ENCODE measurements at places on chromosomes 12 and 14. TPM values are rescaled to one million over a fixed set of nuclear protein-coding genes. Genes with fewer than 3 reads are reported as not detected.

DNA sequence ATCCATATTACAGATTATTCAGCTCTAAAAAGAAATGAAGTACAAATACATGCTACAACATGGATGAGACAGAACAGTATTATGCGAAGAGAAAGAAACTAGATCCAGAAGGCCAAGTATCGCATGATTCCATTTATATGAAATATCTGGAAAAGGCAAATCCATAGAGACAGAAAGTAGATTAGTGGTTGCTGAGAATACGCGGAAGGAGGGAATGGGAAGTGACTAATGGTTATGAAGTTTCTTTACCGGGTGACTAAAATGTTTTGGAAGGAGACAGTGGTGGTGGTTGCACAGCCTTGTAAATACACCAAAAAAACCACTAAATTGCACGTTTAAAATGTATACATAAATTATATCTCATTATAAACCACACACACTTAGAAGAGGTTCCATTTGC lies 12.5 kb downstream of the PRDM4 start:
- no peak for DNase-seq

- DNase-seq: no peak
These were observed 596.8 kb upstream of the FBXO33 start for GRCh38 chr14:40028991-40029390.

DNA sequence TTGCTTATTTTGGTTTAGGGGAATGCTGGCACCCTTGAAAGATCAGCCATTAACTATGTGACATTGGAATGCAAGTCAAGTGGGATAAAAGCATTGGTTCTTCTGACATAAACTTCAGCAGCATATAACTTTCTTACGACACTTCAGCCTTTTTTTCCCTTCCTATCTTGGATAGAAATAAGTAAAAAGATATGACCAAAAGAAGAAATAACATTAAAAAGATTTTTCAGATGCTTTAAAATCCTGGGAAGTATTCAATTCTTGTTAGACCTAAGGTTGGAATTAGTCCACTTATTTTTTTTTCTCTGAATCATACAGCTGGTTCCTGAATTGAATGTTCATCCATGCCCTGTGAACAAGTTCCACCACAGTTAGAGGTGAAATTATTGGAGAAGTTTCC lies 85.6 kb upstream of the TSPAN8 start:
- no peak for DNase-seq

MRPL52 gene
- total RNA-seq: 22.3 TPM

DBX2 gene
- total RNA-seq: not detected

DNA sequence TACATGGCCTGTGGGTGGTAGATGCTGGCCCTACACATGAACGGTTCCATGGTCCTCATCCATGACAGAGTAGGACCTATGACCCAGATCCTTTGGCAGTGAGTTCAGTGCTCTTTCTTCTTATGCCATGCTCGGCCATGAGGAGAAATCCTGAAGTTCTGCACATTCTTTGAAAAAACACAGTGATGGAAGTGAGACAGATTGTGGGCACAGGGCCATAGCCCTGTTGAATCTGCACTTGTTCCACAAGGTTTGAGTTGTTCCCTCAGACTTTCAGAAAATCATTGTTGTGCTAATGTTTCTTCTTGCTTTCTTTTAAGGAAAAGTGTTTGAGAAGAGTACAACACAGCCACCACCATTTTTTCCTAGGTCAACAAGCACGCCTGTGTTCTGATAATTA lies 180.0 kb downstream of the C12orf75 start:
- no peak for DNase-seq

- no peak for DNase-seq
These were observed 11.2 kb upstream of the DHRS2 start for GRCh38 chr14:23624830-23625404.

DNA sequence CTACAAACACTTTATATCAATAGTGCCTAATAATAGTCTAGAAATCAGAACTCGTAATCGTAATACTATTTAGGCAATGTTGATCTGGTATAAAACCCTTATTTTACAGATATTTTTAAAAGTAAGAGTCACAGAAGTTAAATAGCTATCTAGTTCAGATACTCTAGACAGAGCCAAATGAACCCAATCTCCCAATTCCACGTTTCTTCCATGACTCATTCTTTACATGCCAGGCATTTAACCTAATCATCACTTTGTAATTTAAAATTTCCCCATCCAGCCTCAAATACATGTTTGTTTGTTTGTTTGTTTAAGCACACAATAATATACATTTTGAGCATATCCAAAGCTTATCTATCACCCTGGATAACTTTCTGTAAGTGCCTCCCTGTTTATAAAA lies 36.4 kb upstream of the GARIN6 start:
- no peak for DNase-seq

DNA sequence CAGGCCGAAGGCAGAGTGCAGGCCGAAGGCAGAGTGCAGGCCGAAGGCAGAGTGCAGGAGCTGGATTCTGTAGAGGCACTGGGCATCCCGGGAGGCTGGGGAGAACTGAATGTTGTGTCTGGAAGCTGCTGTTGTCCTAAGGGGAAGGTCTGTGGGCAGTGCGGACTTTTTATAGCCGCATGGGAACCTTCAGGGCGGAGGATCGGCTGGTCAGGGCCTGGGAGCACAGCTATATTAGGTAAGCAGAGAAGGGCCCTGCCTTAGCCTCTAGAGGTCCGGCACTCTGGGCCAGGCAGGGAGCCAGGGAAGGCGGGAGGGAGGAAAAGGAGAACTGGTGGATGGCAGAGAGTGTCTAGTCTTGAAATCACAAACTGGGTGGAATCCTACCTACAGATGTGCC lies 14.2 kb downstream of the CABP1 start:
- no peak for DNase-seq

- no peak for DNase-seq
These were observed 27.9 kb upstream of the CTDSP2 start for GRCh38 chr12:57874166-57875108.

- no peak for DNase-seq
These were observed 171.0 kb upstream of the FOXN3 start for GRCh38 chr14:89588016-89588415.

- DNase-seq: no peak
These were observed 57.1 kb downstream of the STON2 start for GRCh38 chr14:81342850-81343580.

DNA sequence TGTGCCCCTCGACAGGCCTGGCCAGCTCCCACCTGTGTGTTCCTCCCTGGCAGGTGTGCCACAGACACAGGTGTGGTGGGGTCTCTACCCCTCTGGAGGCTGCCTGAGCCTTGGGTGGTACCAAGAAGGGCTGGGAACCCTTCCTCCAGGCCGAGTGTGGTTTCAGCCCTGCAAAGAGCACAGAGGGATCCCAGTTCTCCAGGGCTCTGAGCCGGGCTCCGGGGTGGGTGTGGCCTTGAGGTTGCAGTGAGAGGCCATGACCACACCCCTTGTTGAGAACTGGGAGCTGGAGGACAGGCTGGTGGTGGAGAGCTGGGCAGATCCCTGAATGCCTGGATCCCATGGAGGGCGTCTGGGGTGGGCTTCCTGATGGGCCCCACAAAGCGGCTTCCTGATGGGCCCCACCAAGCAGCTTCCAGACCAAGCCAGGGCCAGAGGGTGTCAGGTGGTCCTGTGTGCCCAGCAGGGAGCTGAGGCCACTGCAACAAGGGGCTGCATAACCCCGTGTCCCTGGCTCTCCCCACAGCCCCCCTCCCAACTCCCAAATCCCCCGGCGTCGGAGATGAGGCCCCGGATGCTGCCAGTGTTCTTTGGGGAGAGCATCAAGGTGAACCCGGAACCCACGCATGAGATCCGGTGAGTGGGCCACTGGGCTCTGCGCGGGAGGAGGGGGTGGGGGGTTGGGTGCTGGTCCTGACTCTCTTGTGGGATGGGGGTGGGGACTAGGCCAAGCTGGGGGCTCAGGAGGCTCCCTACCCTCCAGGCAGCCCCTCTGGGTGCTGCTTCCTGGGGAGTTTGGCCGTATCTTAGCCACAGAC lies 16.6 kb downstream of the RFLNA start:
- no peak for DNase-seq

CCDC196 gene
- not detected for total RNA-seq

ZFYVE26 gene
- total RNA-seq: 20.4 TPM

PAH gene
- not detected for total RNA-seq

NRL gene
- total RNA-seq: 3.8 TPM

GRCh38 chr14:25875475-25875874 lies 722.4 kb downstream of the NOVA1 start:
- DNase-seq: no peak

- no peak for DNase-seq
These were observed 1.0 kb upstream of the SINHCAF start for GRCh38 chr12:31326736-31327659.

- no peak for DNase-seq
These were observed 157.7 kb upstream of the TBX3 start for GRCh38 chr12:114841557-114842251.

DNA sequence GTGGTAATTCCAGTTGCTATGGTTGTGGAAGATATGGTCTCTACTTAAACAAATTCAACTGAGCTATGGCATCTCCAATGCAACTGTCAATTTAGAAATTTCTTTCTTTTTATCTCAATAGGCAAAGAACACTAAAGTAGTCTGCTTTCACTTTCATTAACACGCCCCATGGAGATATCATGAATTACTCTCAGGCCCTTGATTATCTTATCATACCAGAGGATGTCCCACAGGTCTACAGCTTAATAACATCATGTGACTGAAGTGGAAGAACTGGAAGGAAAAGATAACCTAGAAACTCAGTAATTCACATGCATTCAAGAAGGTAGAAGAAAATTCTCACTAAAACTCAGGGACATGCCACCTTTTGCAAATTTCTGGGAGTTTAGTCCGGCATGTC lies 114.3 kb downstream of the FLRT2 start:
- DNase-seq: no peak

GRCh38 chr12:116436561-116437249 lies 122.5 kb upstream of the MAP1LC3B2 start:
- no peak for DNase-seq

DNA sequence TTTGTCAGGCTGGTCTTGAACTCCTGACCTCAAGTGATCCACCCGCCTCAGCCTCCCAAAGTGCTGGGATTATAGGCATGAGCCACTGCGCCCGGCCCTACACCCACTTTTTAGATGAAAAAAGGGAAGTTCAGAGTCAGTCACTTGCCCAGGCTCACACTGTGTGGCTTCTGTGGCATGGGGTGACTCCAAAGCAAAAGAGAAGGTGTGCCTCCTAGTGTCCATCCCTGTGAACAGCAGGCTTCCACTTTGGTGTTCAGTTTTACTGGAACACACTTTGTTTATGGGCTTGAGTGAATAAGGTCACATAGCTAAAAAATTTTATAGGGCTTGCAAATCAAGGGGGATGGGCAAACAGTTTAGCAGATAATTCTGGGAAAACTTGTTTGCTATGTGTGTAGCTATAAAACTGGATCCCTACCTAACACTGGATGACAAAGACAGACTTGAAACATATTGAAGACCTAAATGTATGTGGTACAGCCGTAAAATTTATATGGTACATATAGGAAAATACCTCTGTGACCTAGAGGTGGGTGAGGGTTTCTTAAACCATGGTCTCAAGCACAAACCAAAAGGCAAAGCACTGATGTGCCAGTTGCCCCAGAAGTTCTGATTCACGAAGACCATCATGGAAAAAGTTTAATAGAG lies 54.9 kb downstream of the EID3 start:
- DNase-seq: peak; percentile 75

NINJ2 gene
- 1.6 TPM for total RNA-seq

DNA sequence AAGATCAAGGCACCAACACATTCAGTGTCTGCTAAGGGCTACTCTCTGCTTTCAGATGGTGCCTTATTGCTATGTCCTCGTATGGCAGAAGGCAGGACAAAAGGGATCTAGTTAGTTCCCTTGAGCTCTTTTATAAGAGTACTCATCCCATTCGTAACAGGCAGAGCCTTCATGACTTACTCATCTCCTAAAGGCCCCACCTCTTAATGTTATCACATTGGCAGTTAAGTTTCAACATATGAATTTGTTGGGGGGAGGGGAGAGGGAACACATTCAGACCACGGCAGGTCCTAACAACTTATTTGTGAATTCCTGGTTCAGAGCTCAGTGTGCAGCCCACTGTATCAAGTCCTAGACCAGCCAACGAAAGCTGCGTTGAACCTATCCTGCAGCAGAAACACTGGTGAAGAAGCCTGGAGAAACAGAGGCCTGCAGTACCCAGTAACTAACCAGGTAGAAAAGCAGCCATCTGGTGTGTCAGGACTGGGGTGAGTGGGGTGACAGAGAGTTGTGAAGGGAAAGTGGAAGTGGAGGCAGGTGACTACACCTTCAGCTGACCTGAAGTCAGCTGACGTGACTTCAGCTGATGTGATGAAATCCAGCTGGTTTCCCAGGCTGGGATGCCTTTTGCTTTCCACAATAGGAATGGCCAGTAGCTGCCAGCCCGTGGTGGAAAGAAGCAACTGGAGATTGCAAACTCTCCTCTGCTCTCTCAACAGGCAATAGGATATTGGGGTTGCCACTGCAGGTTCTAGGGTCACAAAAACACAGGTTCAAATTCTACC lies 101.6 kb upstream of the PLXNC1 start:
- no peak for DNase-seq

DNA sequence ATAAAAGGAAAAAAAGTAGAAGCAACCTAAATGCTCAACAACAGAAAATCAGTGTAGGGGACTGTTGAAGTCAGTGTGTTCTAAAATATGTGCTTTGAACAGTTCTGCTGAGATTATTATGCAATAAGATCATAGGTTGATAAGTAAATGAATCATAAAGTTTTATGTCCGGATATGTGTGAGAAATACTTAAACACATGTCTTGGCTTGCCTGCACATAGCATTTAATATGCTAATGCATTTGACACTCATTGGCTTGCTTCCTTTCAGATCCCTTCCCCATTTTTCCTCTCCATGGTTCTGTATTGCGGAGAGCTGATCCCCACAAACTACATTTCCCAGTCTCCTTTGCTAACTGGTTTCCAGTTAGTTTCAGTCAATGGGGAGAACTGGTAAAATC lies 573.8 kb upstream of the TBX3 start:
- no peak for DNase-seq

GRCh38 chr14:65164068-65164824 lies 61.9 kb upstream of the MAX start:
- peak; percentile 60 for DNase-seq

GRCh38 chr12:114448618-114448933 lies 42.6 kb upstream of the TBX5 start:
- DNase-seq: no peak

CIROP gene
- total RNA-seq: not detected

GRCh38 chr12:58321414-58321813 lies 380.0 kb downstream of the ATP23 start:
- DNase-seq: no peak

- DNase-seq: peak; percentile 10
These were observed 71.2 kb downstream of the LGMN start for GRCh38 chr14:92677087-92677668.

DNA sequence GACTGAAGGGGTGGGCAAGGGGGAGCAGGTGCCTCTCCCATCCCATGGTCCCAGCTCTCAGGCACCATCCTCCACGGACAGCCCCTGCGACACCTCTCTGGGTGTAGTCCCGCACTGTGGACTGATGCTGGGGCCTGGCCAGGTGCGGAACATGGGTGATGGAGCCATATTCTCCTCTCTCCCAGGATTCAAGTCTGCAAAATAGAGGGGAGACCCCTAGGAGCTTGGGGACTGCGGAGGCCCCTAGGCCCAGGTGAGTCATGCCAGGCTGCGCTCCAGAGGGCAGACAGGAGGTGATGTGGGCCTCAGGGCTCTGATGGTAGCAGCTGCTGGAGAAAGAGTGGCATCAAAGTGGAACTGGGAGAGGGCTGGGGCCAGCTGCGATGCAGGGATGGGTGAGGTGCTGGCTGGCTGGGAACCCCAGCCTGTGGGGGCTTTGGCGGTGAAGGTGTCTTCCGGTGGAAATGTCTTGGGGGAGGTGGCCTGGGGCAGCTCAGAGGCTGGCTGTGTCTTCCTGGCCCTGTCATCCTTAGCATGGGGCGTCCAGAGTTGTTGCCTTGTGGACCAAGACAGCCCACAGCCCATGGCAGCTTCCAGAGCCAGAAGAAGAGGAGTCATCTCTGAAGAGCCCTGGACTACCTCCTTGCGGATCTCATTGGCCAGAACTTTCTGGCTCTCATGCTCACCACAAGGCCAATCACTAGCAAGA lies 149.1 kb downstream of the KIF26A start:
- no peak for DNase-seq

Measured in CD8-positive, alpha-beta T cell (primary cell).